ENCODE measurements at places on chromosomes 5 and 9.
A peak's percentile ranks its signal among the peaks of the same experiment; 100 is the strongest.

DNA sequence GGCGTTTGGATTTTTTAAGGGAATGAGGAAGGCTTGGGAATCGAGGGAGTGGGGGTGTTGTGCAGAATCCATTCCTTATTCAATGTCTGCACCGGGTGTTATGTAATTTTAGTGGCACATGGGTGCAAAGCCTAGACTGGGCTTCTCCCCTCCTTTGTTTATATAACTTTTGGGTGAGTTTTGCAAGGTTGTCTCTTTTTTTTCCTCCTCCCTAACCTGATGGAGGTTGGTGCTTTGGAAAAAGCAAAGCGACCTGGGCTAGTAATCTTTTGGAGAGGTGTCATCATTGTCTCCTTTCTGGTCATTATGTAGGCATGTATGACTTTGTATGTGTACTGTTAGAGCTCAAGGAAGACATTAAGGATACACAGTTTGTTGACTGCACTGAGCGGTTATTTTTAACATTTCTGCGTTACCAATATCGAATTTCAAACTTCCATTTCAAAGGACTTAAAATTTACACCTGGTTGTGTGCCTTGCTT, 3.1 kb downstream of the SMARCA2 start:
- DNase-seq: no peak

- no peak for DNase-seq
Observed at GRCh38 chr9:135665795-135666189, 2.7 kb downstream of the LCN9 start.

DNA sequence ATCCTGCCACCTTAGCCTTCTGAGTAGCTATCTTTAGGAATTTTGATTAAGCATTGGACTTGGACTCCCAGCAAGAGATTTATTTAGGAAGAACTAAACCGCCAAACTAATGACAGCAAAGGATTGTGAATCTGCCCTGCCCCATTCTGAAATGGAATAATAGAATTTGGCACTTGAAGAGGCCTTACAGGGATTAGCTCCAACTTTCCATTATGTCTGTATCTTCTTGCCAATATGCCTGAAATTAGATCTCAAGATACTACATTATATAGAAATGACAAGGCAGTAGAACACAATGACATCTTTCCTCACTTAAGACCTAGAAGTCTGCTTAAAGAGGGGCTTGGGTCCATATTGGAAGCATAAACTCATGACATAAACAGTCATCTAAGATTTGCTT, 77.0 kb upstream of the DPYSL3 start:
- DNase-seq: no peak

- no peak for DNase-seq
Observed at GRCh38 chr5:126438868-126439267, 15.7 kb downstream of the GRAMD2B start.

DNA sequence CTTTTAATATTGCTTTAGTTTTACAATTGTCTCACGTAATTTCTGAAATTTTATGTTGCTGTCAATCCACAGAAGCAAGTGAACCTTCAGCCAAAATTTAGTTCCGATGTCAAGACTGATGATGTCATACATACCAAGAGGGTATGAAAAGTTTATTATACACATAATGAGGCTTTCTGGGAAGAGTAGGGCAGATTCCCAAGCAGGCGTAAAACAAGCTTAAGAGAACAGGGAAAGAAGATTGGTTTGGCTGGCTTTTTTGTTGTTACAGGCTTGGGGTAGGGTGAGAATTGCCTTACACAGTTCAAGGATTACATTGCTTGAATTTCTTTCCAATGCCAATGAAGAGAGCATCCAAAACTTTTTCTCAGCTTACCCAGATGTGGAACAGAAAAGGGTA, 1962.9 kb upstream of the CDH6 start:
- no peak for DNase-seq

GRCh38 chr5:175893466-175893865, 22.1 kb downstream of the CPLX2 start:
- DNase-seq: no peak

DNA sequence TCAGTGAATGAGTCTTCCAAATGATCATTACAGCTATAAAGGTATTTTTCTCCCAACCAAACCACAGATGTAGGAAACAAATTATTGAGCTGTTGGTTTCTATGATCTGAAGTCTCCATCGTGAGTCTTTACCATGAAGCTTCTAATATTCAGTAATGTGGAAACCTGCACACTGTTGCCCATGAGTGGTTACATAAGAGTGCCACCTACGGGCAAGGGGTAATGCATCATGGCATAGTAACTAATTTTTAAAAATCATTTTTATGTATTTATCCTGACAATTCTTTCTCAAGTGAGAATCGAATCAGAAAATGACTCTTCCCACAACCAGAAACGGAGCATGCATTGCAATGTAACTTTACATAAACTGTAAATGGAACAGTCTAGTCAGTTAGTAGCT, 282.5 kb upstream of the SMARCA2 start:
- DNase-seq: no peak

GRCh38 chr5:54678737-54679136, 161.2 kb downstream of the SNX18 start:
- no peak for DNase-seq

GRCh38 chr5:58318468-58318867, 141.4 kb downstream of the PLK2 start:
- no peak for DNase-seq

GRCh38 chr9:4393806-4394523, 94.1 kb upstream of the GLIS3 start:
- DNase-seq: no peak

- DNase-seq: no peak
Observed at GRCh38 chr9:31873722-31874121, 510.7 kb upstream of the ACO1 start.

- no peak for DNase-seq
Observed at GRCh38 chr5:133292300-133292699, 240.5 kb downstream of the HSPA4 start.

GRCh38 chr9:97415146-97415545, 3.2 kb downstream of the TDRD7 start:
- DNase-seq: peak; percentile 30

DNA sequence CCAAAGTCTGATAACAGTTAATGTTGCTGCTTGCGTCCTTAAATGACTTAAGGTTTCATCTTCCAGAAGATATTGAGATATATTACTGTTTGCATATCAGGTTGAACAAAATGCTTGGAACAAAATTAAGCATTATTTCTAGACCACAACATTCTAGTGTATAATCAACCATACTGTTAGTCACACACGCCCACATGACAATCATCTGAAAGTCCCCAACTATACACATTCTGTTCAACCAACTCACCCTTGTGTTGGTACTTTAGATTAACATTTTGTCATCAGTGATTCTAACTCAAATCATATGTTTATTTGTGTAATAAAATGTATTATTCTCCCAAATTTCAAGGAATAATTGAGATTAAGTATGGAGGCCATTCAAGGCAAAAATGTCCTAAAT, 47.3 kb downstream of the LURAP1L start:
- no peak for DNase-seq

DNA sequence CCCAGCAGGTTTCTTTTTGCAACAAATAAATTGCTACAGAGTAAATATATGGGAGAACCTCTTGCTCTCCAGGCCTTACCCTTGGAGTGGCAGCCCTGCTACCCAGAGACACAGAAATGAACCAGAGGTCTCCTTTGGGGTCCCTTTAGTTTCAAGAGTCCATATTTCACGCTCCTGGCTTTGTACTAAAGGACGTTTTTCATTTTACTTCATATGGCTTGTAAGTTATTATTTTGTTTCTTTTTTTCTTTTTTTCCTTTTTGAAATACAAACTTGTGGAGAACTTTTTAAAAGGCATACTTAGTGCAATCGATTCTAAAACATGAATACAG, 3.3 kb upstream of the ADCY2 start:
- no peak for DNase-seq

DNA sequence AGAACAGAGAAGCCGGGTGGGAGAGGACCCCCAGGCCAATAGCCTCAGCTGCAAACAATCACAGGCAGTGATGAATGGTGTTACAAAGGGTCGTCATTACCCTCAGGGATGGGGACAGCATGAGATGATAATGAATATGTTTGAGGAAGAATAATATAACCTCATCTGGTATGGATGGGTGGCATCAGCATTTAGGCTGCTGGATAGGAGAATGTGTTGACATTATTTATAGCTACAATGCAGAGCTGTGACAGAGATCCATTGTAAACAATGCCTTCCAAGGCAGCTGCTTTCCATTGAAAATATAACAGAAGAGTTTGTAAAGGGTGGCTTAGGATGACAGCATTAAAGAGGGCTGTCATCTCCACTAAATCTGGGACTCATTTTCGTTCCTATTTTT, 365.5 kb downstream of the KCNN2 start:
- DNase-seq: no peak

DNA sequence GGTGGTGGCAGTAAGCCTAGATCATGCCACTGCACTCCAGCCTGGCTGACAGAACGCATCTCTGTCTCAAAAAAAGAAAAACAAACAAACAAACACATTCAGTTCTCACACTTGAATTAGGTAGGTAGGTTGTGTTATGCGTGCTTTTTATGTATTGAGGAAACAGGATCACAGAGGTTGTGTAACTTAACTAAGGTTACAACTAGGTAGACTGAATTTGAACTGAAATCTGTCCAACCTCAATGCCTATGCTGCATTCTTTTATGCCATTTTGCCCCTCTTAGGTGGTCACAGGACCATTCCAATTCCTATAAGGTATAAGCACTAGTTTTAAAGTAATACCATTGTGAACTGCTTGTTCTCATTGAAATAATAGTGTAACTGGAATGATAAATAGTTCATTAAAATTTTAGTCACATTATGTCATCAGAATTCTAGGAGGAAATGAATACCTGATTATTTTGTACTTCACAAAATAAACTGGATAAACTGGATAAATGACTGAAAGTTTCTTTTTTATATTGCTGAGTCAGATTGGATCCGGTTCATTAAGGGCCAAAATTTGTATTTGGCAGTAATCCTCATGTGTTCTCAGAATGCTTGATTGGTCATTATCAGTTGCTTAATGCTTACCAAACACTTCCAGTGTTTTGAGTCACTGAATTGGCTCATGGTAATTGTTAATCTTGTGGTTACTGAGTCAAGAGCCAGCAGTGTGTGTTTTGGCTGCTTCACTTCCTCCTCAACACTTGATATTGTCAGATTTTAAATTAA, 7.1 kb downstream of the UBAP1 start:
- peak; percentile 92 for DNase-seq

DNA sequence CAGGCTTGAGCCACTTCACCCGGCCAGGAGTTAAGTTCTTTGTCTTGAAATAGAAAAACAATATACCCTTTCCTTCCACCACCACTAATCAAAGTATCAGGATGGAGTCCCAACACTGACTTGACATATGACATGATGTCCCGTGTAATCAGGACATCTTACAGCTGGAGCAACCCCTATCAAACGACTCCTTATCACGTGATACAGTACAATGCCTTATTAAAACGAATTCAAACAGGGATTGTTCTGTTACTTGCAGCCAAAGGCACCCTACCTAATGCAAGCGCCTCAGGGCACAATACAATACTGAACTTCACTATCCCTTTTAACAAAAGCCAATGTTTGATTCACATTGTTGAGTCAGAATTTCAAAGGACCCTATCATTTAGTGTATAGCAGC, 261.3 kb downstream of the SLIT3 start:
- DNase-seq: no peak

- peak; percentile 86 for DNase-seq
Observed at GRCh38 chr9:125632321-125633115, 74.5 kb downstream of the MAPKAP1 start.
